ENCODE measurements at places on chromosomes 2 and 18.

DNA sequence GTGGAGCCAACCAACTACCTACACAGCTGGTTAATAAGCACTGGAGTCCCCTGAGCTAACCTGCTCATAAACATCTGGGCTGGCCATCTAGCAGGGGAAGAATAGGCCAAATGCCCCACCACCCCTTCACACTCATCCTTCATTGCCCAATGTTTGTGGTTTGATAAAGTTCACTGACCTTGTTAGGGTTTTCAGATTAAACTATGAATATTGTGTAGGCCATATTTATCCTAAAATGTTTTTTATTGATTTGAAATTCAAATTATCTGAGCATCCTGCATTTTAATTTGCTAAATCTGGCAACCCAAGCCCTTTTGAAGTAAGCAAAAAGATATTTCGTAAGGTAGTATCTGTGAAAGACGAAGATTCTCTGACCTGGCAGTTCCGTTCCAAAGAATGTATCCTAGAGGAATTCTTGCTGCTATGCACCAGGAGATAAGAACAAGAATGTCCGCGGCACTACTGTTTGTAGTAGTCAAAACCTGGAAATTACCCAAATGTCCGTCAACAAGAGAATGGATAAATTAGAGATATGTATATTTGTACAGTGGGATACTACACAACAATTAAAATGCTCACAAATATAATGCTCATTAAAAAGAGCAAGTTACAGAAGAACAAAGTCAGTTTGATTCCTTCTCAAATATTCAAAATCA is 5.8 kb upstream of the TLK1 start:
- no peak for DNase-seq

- no peak for DNase-seq
Measured at GRCh38 chr2:8086796-8087479, 594.9 kb upstream of the ID2 start.

DNA sequence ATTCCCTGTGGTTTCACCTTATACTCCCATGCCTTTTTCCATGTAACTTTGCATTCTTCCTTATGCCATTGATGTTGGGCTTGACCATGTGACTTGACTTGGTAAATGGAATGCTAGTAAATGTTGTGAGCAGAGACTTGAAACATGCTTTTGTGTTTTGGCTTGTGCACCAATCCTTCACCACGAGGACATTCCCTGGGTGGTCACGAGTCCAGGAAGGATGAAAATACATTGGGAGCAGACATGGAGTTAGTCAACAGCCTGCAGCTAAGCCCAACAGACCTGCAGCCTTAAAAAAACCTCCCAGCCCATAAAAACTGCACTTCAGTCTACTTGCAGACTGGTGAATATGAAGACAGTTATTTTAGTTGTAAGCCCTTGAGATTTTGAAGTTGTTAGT is 116.5 kb upstream of the SPATS2L start:
- DNase-seq: no peak

DNA sequence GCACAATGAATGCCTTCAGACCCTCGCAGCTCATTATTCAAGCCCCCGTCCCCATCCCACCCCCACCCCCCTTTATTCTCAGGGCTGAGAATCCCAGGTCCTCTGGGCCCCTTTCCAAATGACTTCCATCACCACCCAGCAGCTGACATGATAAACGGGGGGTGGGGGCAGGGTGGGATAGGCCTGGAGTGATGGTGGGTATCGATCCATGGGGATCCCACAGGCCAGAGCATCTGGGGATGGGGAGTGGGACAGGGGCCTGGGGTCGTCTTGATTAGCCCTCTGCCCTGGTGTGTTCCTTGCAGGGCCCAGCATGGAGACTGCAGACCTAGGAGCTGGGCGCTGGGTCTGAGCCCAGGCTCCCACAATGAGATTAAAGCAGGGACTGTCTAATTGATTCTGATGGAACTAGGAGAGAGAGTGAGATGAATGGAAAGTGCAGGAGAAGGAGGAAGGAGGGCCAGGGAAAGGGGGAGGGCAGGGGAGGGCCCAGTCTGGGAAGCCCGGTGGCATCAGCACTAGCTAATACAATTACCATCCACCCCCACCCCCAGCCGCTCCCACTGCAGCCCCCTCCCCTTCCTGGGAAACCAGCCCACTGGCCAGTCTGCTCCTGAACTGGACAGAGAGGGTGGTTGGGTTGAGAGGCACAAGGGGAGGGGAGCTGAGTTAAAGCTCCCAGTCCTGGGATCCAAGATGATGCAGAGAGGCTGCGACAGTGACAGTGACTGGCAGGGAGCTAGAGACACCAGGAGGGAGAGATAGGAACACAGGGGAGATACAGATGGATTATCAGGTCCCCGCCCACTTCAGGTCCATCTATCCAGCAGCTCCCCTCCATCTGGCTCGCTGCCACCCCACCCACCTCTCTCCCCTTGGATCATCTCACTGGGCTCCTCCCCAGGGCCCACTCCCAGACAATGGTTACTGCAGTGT is 13.1 kb upstream of the TNS1 start:
- DNase-seq: no peak

- DNase-seq: no peak
Measured at GRCh38 chr18:23244401-23244800, 109.1 kb downstream of the CABLES1 start.

- no peak for DNase-seq
Measured at GRCh38 chr2:19554520-19554919, 196.1 kb upstream of the OSR1 start.
